HS-5 (cell line): ENCODE measurements at places on chromosomes 13 and 19.
A peak's percentile ranks its signal among the peaks of the same experiment; 100 is the strongest.

GRCh38 chr19:35270381-35270811 lies 1.6 kb downstream of the USF2 start:
- no peak for DNase-seq

GRCh38 chr19:13010992-13011652 lies 15.8 kb downstream of the NFIX start:
- DNase-seq, result no peak

DNA sequence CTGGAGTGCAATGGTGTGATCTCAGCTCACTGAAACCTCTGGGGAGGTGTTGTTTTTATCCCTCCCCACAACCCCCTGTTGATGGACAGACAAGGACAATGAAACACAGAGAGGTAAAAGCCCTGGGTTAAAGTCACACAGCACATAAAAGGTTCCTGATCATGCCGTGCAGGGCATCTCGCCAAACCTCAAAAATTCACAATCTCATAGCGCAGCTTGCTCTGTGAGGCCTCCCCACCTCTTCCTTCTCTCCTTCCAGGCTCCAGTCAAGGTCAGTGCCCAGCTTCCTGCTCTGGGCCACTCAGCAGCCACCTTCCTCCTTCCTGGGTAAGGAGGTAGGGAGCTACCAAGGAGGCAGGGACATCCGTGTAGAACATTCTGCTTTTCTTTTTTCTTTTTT lies 2.3 kb downstream of the FUT2 start:
- peak; percentile 45 for DNase-seq

- DNase-seq, result no peak
Observed at GRCh38 chr19:15115080-15115479, 7.9 kb downstream of the SYDE1 start.

DNA sequence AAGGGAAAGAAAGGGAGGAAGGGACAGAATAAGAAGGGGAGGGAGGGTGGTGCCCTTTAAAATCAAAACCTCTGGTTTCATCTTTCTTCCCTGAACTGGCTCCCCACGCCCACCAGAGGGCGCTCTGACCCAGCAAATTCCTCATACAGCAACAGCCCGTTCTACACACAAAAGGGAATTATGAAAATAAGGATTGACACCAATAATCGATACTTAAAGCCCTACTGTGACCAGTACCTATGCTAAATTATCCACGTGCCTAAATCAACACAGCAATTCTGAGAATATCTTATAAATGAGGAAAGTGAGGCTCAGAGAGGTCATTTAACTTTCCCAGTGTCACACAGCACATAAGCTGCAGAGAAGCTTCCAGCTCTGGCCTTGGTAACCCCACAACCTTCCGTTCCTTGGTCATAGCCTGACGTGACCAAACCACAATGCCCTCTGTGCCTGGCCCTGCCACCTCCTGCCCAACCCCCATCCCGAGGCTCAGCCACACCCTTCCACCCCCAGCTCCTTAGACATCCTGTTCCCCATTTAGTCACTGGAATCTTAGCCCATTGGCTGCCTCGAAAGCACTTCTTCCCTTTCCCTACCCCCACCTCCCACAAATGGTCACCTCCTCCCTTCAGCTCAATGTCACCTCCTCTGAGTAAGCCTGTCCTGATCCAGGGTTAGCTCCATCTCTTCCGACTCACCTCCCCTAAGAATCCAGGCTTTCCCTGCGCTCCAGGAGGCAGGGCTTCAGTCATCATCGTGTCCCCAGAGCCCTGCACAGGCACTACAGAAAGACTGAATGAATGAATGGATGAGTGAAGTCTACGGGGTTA lies 34.2 kb upstream of the PNMA8B start:
- DNase-seq, result peak; percentile 33

DNA sequence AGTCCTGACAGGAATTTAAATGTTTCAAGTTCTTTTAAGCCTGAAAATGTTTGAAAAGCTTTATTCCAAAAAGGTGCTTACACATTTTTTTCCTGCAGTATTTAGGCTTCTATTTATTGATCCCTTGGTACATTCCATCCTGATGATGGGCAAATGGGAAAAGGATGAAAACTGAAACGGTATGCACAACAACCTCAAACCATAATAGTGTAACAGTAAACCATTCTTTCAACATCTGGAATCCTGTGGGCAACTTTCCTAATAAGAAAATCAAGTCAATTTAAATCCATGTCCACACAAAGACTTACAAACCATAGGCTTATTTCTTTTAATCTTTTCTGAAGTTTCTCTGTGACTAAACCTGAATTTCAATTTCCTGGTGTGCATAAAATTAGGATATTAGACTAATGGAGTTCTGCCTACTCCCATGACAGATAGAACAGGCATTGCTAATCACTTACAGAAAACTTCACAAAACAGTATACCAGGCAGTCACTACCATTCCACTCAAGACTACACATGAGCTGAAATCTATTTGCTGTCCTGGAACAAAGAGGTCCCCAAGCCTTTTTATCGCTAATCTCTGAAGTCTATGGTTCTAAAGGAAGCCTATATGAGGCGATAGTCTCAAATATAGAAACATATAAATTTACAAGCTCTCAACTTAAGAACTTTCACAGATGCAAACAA lies 103.3 kb downstream of the DLEU7 start:
- DNase-seq, result no peak

DNA sequence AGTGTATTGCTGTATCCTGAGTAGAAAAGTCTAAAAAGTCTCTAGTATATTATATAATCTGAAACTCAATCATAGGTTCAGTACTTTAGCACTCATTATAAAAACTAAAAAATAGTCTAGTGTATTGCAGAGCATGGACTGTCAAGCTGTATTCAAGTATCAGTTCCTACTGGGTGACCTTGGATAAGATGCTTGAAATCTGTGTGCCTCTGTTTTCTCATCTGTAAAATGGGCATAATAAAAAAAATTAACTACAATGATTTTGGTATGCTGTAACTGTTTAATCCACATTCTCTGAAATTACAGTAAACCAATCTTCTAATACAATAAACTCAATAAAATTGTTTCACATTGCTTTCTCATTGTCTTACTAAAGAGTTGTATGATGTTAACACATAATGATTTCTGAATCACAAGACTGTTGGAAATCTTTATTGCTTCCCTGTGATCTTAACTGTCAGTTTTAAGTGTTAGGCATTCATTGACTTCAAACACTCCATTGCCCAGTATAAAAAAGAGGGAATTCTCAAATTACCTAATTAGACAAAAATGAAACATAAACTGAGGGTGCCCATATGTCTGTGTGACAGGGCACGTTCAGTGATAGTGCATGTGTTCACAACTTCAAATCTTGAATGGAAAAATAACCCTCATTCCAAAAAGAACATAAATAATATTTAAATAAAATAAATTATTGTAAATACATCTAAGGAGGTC lies 2.2 kb downstream of the STARD13 start:
- DNase-seq, result no peak

- peak; percentile 36 for DNase-seq
Observed at GRCh38 chr19:14434543-14435319, 1.6 kb downstream of the PKN1 start.

- no peak for DNase-seq
Observed at GRCh38 chr13:50214514-50214913, 199.3 kb downstream of the KCNRG start.
